ENCODE measurements at places on chromosomes 5 and 9.

GRCh38 chr9:98989036-98990000, 45.6 kb downstream of the COL15A1 start:
- DNase-seq = peak; percentile 92

DNA sequence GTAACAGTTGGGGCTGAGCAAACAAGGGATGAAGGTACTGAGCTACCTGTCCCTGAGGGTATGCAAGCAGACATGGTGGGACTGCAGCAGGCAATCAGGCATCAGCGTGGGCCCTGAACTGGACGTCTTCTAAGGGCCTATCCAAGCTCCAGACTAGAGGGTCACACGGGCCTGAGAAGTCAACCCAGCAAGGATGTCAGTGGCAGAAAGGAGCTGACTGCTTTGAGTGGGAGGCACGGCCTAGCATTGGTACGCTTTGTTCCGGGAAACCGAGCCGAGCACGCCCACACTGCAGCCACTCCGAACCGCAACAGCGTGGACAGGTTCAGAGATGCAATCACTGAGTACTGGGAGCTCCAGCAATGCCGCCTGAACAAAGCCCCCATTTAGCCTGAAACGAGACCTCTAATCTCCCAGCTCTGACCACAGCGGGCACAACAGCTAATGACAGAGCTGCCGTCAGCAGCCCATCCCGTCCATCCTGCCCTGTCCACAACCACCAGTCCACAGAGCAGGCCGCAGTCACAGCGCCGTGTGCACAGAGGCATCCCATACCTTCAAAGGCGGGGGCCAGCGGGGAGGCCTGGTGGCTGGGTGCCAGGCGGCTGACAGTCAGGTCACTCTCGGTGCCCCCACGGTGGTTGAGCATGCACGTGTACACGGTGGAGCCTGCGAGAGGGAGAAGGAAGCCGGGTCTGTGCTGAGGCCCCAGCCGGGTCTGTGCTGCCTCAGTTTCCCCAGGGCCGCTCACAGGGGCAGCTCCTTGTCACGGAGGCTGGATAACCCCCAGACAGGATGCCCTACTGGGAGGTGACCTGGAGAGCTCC, 44.2 kb downstream of the SARDH start:
- no peak for DNase-seq

DNA sequence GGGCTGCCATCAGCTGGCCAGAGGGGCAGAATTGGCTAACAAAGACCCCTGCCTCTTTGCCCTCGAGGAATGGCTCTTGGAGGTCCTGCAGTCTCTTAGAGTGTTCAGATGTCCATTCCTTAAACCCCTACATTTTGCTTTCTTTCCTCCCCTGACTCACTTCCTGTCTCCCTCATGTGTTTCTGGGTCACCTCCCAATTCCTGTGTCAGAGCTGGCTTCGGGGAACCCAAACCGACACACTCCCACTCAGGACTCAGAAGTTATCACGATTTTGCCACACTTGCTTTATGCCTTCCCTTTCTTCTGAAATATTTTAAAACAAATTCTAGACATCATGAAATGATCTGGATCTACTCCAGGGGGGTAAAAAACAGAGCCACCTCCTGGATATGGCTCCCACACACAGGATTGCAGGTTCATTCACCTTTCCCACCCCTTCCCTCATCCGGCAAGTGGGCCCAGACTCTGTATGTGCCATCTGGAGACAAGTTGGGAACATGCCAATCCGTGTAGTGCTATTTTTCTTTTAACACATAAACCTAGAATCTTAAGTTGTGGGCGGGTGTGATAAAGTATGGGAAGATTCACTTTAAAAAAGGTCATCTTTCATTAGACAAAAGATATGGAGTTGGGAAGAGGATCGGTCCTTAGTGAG, 145.7 kb downstream of the NXNL2 start:
- no peak for DNase-seq

DNA sequence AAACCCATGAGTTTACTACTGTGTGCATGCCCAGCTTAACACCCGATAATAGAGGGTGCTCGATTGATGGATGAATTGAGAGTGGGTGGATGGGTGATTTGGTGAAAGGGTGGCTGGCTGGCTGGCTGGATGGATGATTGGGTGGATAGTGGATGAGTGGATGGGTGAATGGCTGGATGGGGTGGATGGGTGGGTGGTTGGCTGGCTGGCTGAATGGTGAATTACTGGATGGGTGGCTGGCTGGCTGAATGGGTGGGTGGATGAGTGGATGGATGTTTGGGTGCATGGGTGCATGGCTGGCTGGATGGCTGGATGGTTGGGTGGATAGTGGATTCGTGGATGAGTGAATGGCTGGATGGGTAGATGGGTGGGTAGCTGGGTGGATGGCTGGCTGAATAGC, 201.1 kb downstream of the IRX1 start:
- DNase-seq = no peak

DNA sequence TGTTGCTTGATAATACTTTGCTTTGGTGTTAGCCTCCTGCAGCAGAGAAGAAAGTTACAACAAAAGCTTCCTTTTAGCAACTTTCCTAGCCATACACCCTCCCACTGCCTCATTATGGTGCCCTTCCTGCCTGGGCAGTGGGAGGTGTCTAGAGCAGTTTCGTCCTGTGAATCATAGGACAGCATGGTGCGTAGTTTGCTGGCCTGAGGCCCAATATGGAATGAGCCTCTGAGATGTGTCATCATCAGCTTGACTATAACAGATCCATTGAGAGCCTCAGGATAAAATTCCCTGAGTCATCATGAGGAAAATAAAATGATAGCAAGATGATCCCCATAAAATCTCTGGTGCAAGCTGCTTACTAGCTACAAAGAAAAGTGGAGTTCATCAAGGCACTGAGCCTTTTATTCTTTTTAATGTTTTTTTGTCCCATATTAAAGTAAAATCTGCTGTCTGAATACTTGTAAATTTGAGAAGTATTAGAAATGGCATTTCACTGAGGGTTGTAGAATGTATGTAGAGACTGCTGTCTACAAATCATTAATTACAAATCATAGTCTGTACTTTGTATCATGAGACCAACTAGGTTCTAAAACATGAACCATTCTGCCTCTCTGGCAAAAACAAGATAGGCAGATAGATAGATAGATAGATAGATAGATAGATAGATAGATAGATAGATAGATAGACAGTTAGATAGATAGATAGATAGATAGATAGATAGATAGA, 303.0 kb upstream of the PDE4D start:
- DNase-seq = peak; percentile 78

DNA sequence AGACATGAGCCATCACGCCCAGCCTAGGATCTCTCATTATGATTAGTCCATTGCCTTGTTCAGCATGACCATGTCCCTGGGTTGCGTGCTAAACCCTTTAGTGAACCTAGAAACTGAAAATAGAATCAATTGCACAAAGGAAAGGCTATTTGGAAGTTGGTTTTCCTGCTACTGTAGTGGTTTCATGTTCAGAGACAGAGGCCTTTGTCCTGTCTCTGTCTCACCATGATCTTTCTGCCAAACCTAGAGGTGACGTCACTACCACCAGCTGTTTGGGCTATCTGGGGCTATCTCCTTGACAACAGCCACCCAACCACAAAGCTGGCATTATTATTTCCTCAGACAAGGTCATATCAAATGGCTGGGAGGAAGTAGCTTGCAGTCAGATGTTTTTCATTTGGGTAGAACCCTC, 4.0 kb upstream of the CDK5RAP2 start:
- DNase-seq = no peak

DNA sequence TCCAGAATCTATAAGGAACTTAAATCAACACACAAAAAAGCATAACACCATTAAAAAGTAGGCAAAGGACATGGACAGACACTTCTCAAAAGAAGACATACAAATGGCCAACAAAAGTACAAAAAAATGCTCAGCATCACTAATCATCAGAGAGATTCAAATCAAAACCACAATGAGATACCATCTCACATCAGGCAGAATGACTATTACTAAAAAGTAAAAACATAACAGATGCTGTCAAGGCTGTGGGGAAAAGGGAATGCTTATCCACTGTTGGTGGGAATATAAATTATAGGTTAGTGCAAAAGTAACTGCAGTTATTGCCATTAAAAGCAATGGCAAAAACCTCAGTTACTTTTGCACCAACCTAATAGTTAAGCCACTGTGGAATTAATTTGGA, 32.2 kb upstream of the SPATA31D4 start:
- DNase-seq = no peak

DNA sequence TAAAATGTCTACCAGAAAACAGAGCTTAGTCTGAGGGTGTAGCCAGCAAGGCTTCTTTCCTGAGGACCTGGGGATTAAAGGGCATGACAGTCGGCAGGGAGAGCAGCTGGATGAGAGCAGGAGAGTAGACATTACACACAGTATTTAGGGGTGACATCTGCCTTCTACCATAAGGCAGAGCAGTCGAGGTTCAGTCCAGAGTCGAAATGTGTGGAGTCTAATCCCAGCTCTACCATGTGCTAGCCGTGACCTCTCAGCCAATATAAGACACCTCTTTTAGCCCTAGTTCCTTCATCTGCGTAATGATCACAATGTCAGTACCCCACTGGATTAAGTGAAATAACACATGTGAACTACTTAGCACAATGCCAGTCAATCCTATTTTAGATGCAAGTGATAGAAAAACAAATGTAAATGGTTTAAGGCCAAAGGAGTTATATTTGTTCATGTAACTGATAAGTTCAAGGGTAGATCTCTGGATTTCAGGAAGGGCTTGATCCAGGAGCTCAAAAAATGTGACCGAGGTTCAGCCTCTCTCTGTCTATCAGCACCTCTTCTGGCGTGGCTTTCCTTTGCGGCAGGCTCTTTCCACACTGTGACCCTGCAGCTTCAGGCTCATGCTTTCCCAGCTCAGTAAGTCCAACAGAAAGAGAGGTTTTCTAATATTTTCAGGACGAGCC, 16.2 kb upstream of the CPLX2 start:
- DNase-seq = no peak
